KG1 (cell line): ENCODE measurements at places on chromosomes 7 and 10.

DNA sequence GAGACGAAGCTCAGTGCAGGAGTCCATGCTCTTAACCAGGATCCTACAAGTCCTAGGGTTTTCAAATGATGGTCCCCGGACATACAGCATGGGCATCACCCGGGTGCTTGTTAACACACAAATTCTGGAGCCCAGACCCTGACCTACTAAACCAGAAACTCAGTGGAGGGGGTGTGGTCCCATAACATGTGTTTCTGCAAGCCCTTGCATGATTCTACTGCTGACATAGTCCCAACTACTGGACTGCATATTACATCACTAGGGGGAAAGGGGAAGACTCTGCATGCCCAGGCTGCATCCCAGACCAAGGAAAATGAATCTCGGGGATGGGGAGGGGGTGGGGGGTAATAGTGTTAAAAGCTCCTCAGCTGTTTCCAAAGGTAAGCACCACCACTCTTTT lies 40.3 kb downstream of the GRB10 start:
- no peak for DNase-seq

- no peak for DNase-seq
These were observed 21.7 kb upstream of the WNT16 start for GRCh38 chr7:121307021-121307574.

GRCh38 chr10:48699011-48699627 lies 14.4 kb downstream of the WDFY4 start:
- DNase-seq: no peak

GRCh38 chr10:21650353-21650752 lies 116.3 kb downstream of the MLLT10 start:
- no peak for DNase-seq

- DNase-seq: no peak
These were observed 30.0 kb downstream of the PRSS2 start for GRCh38 chr7:142800699-142801260.

DNA sequence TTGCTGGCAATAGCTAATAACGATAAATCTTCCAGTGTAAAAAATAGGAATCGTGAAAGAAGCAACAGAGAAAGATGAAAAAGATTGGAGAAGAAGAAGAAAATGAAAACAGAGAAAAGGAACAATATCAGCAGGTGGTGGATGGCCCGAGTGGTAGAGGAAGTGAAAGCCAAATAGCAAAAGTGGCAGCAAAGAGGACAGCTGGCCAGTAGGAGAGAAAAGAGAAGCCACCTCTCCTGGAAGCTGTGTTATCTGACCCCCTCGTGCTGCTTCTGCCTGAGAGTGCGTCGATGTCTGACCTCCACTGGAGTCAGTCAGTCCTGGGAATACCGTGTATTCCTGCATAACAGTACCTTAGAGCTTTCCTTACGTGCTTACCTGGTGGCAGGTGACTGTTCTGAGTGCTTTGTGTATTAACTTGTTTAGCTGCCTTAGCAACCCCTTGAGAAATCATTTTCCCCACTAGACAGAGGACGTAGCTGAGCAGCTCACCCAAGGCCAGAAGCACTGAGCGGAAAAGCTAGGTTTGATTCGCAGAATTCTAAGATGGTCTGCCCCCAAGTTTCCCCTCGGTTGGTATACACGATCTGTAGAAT lies 88.3 kb downstream of the CHN2 start:
- no peak for DNase-seq

DNA sequence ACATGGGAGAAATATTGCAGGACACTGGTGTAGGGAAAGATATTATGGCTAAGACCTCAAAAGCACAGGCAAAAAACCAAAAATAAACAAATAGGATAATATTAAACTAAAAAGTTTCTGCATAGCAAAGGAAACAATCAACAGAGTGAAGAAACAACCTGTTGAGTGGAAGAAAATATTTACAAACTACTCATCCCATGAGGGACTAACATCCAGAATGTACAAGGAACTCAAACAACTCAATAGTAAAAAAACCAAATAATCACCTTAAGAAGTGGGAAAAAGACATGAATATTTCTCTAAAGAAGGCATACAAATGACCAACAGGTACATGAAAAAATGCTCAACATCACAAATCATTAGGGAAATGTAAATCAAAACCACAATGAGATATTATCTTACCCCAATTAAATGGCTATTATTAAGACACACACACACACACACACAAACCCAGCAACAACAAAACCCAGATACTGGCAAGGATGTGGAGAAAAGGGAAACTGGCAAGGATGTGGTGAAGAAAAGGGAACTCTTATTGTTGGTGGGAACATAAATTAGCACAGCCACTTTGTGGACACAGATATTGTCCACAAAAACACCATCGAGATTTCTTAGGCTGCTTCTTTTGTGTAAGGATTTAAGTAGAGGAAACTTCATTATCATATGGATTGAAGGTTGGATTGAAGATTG lies 9.8 kb upstream of the RAB18 start:
- DNase-seq: no peak

DNA sequence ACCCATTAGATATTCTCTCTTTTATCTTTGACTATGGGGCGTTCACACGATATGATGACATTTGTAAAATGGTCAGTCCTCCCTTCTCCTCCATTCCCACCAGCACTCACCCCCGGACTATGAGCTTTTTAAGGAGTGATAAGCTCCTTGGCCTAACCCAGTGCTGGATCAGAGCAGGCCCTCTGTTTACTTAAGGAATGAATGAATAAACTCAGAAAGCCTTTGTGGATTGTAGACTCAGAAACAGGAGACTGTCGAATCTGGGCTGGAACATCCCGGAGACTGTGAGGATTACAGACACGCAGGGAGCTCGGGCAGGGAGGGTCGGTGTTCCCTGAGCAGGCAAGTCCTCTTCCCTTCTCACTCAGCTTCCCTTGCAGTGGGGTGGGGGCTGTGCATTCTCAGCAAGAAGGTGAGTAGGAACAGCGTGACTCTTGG lies 6.8 kb upstream of the ZCCHC24 start:
- no peak for DNase-seq

GRCh38 chr10:92045641-92046106 lies 122.1 kb downstream of the BTAF1 start:
- DNase-seq: no peak

GRCh38 chr7:17830206-17830605 lies 110.1 kb downstream of the SNX13 start:
- DNase-seq: no peak

DNA sequence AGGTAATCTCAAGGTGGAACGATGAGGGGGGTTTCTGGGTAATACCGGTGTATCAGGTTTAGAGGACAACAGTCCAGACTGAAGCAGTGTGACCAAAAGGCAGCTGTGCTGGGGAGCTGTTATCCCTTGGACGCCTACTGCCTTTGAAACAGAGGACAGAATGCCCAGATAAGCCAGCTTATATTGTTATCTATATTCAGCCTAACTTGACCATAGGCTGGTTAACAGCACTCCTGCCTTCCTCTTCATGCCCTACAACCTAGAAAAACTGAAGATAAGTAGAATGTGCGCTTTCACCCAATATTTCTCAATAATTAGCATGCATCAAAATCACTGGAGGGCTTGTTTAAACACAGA lies 44.9 kb downstream of the IL6 start:
- no peak for DNase-seq

GRCh38 chr10:125548356-125548755 lies 134.6 kb downstream of the TEX36 start:
- no peak for DNase-seq

- no peak for DNase-seq
These were observed 154.2 kb downstream of the SEMA3A start for GRCh38 chr7:84040355-84040754.

DNA sequence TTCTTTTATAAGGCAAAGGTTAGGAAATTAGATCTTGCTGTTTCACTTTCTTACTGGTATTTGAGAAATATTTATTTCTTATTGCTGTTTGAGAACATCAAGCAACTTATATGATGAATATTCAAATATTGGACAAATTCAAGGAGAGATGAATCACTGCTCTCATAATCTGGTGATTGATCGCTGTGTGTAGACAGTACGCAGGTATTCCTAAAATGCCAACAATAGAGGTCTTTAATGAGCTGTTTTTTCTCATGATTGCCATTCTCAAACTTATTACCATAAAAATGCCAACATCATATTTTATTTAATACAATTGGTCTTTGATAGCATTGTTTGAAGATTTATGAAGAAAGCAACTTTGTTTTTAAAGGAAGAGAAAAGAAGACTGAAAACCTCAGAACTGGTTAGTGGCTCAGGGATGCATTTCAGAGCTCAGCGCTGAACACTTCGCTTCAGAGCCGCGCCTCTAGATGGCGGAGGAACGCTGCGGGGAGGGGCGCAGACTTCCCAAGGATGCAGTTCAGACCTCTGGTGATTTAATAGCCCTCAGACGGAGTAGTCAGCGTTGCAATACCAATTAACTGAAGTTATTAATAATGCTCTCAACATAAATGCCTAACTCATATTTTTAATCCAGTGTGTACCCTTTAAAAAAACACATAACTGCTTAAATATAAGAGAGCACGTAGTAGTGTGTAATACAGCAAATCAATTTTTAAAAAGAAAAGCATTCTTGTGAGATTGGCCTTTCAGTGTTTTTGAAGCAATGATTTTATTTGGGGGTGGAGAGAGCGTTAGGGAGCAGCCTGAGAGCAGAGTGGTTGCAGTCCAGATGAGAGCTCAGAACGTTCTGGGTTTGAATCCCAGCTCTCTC lies 38.5 kb upstream of the STEAP4 start:
- no peak for DNase-seq

- no peak for DNase-seq
These were observed 112.7 kb downstream of the MTERF1 start for GRCh38 chr7:91767820-91768219.

DNA sequence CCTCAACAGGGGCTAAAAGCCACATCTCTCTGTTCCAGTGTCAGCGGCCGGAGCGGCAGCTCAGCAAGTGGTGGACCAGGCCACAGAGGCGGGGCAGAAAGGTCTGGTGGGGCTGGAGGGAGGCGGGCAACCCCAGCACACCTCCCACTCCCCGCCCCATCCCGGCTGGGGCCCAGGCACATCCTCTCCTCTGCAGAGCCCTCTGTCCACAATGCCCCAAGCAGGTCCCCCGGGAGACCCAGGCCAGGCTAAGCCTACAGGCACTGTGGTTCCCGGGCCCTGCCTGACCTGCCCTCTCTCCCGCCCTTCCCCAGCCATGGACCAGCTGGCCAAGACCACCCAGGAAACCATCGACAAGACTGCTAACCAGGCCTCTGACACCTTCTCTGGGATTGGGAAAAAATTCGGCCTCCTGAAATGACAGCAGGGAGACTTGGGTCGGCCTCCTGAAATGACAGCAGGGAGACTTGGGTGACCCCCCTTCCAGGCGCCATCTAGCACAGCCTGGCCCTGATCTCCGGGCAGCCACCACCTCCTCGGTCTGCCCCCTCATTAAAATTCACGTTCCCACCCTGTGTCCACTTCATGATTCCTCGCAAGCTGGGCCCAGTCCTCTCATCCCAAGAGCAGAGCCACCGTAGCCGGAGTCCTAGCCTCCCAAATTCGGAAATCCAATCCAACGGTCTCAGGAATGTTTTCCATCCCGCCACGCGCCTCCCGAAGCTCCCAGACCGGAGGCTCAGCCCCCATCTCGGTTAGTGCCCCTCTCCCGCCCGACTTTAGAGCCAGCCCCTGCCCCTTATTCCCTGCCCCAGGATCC lies 2.1 kb downstream of the ADIRF start:
- DNase-seq: no peak

DNA sequence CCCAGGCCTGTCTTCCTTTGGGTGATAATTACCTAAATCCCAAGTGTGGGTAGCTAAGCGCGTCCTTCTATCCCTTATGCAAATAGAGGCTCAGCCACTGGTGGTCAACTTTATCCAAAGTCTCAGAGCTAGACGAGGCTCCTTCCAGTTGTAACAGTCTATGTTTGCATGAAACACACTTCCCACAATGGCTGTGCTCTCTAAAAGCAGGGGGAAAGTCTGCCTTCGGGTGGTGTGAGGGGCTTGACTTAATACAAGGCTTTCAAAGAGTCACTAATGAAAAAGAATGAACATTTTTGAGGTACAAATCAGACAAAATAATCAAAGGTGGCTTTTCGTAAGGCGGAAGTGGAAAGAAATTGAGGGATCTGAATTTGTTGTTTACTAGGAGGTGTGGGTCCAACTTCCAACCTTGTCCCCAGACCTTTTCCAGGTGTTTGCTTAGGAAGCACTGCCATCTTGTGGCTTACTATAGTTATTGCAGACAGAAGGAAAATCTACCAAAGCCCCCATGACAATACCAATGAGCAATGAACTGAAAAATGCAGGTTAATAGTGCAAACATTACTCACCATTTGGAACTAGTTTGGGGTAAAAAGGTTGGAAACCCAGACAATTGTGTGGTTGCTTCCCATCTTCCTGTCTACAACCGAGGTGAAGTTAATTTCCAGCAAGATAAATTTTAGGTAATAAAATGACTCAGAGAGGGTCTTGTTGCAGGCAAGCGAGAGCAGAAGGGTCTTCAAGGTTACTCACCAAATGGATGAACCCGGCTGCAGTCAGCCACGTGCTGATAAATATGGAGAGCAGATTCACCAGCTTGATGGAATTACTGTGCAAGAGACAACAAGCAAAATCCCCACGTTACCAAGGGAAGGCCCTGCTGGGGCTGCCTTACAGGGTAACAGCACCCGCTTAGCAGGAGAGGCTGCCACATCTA lies 525.7 kb downstream of the KCNMA1 start:
- DNase-seq: no peak

DNA sequence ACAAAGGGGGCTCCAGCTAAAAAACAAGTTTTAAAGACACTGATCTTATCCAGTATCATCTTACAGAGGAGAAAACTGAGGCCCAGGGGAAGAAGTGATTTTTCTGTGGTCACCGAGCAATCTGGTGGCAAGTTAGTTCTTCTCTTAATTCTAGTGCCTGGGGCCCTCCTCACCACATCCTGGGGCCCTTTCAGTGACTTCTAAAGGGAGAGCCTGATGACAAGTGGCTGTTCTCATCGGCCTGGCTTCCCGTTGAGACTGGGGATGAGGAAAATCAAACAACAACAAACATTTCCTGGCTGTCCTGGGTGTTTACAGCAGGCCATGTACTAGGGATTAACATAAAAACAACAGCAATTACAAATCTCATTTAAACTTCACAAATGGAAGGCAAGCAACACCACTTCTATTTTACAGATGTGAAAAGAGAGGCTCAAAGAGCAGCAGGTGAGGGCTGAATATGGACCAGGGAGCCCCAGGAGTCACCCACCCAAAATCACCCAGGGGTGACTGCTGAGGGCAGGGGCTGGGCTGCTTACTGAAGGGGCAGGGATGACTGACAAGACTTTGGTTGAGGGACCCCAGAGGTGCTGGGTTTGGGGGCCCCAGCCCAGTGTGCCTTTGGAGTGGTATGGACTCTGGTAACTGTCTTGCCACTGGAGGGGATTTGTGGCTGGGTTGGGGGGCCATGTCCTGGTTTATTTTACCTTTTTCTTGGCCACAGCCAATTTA lies 24.7 kb upstream of the MTPAP start:
- no peak for DNase-seq

GRCh38 chr7:64951250-64951848 lies 39.5 kb downstream of the ZNF117 start:
- DNase-seq: peak; percentile 17

- DNase-seq: no peak
These were observed 7.5 kb downstream of the EMX2 start for GRCh38 chr10:117550076-117550475.

GRCh38 chr10:13671904-13672303 lies 85.1 kb downstream of the PRPF18 start:
- DNase-seq: no peak
